NCI-H2081 (cell line): ENCODE measurements at places on chromosomes 11 and 22.

GRCh38 chr11:1335811-1336761 is 26.7 kb upstream of the TOLLIP start:
- peak; percentile 57 for DNase-seq

DNA sequence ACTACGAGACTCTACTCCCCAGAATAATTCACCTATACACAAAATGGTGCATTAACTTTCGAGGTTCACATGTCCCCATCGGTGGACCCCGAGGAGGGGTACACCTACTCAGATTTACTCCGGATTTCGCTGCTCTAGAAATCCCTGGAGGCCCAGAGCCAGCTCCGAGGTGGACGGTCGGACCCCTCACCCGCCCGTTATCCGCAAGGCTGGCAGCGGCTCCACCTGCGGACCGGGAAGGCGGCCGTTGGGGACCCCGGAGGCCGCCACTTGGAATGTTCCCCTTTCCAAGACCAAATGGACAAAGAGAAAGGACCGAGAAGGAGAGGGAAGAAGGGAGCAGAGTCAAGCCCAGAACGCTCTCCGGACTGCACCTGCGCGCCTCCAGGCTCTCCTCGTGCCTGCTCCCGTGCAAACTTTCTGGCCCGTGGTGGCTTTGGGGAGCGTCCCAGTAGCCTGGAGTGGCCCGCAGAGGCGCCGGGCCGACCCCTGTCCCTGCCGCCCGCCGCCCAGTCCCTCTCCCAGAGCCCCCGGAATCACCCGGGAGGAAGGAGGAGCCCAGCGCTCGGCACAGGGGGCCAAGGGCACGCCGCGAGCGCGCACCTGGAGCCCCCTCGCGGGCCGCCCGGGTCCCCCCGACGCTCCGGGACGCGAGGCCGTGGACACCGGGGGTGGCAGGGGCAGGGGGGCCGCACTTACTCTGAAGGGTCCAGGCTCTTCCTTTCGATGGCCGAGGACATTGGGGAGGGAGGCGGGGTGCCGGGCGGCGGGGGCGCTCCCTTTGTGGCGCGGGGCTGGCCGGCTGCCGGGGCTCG is 23.0 kb downstream of the LMO2 start:
- peak; percentile 24 for DNase-seq

- no peak for DNase-seq
Measured at GRCh38 chr11:83033972-83034672, 37.6 kb downstream of the RAB30 start.

DNA sequence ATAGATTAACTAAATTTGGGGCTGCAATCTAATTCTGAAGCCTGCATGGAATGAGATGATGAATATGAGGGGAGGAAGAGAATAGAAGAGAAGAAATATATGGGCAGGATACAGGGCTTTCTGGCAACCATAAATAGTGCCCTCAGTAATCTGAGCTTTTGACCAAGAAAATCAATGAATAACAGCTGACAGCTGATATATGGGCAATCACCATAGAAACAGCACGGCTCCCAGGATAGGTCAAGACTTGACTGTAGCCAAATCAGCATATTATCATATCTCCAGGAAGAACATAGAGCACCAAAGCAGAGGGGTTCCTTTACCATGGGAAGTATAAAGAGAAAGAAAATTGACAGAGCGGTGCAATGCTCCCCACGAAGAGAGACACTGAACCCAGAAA is 643.8 kb upstream of the TENM4 start:
- DNase-seq: no peak

DNA sequence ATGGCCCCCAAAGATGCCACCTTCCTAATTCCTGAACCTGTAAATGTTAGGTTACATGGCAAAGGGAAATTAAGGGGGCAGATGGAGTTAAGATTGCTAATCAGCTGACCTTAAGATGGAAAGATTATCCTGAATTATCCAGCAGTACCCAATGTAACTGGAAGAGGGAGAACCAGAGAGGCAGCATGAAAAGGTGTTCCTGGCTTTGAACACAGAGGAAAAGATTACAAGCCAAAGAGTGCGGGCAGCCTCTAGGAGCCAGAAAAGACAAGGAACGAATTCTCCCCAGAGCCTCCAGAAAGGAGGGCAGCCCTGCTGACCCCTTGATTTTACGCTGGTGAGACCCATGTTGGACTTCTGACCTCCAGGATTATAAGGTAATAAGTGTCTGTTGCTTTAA is 15.1 kb upstream of the THRSP start:
- DNase-seq: no peak

- peak; percentile 42 for DNase-seq
Measured at GRCh38 chr11:61695917-61696316, 15.7 kb downstream of the DAGLA start.

- DNase-seq: peak; percentile 72
Measured at GRCh38 chr11:126355324-126355925, at the start of gene ST3GAL4. Gene ST3GAL4, plus strand, starts transcription at chr11:126355686. Its CDS starts 50,470 bp downstream, at chr11:126406156.

GRCh38 chr11:126476266-126476924 is 120.9 kb downstream of the ST3GAL4 start:
- DNase-seq: peak; percentile 52

DNA sequence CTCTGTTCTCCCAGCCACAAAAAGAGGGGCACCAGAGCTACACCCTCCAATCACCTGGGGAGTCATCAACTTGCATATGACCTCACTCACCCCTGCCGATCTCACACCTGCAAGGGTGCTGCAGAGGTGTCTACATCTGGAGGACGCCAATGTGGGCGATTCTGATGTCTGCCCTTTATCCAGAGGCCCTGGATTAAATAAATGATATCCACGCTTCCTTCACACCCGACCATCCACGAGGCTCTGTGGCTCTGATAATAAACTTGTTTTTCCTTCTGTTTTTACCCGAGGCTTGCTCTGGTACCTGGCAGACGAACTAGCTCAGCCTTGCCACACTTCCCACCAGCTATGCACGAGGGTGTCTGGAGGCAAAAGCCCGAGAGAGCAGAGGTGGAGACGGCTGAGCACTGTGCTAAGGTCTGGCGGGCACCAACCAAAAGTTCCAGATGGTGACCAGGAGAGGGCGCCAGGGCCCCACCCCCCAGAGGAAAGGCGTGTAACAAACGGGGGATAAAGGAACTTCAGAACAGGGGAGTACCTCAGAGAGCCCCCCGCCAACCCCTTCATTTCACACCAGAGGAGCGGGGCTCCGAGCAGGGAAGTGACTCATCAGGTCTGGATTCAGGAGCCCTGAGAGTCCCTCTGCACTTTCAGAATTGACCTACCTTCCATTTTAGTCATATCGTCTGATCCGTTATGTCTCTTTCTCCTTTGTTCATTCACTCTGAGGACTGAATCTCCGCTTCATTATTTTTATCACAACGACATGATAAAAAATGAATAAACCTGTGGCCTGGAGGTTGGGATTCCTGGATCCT is 13.5 kb downstream of the SCN3B start:
- DNase-seq: peak; percentile 50

DNA sequence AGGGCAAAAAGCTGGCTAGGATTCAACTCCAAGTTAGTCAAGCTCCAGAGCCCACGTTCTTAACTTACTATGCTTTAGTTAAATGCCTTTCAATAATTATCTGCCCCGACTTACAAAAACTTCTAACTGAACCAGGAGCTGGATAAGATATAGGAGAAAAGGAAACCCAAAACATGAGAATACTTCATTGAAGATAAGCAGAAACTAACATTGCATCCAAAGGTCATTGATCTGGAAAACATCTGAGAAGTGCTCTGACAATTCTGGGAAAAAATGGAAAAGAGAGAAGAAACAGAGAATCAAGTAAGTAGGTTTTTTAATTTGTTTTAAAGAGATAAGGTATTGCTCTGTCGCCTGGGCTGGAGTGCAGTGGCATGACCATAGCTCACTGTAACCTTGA is 27.2 kb downstream of the ACAT1 start:
- no peak for DNase-seq

DNA sequence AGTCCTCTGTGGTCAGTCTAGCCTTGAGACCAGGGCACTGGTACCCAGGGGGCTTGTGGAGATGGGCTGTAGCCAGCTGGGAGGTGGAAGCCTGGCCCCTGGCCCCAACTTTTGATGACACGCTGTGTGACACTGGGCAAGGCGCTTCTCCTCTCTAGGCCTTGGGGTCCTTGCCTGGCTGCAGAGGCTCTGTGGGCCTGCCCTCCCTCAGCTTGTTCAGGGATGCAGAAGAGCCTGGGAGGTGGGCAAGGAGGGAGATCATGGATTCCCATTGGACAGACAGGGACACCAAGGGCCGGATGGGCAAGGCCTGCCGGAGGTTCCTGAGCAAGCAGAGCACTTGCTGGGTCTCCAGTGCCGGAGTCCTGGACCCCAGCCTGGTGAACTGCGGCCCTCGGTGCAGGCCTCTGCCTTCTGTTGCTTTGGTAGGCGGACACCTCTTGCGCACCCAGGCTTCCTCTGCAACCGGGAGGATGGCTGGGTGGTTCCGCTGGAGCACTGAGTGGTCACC is 1.3 kb upstream of the PPP2R5B start:
- DNase-seq: no peak

- DNase-seq: no peak
Measured at GRCh38 chr11:19374151-19374569, 133.4 kb upstream of the E2F8 start.

DNA sequence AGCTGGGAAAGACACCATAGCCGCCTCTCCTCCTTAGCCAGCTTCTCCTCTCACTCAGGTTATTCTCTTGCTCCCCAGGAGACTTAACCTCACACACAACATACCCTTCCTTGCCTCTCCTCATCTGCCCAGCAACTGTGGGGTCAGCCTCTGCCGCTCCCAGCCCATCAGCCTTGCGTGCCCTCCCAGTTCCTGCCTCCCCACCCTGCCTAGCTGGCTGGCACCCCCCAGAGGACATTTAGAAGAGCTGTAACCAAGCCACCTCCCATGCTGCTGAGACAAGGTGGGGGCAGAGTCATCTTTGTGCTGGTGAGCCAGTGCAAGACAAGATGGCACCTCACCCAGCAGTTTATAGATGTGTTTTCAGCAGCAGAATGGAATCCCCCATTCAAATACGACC is 38.2 kb downstream of the TOM1 start:
- no peak for DNase-seq

- DNase-seq: no peak
Measured at GRCh38 chr22:35301372-35301874, 1.7 kb downstream of the TOM1 start.

GRCh38 chr22:46019351-46019750 is 42.4 kb upstream of the WNT7B start:
- no peak for DNase-seq

DNA sequence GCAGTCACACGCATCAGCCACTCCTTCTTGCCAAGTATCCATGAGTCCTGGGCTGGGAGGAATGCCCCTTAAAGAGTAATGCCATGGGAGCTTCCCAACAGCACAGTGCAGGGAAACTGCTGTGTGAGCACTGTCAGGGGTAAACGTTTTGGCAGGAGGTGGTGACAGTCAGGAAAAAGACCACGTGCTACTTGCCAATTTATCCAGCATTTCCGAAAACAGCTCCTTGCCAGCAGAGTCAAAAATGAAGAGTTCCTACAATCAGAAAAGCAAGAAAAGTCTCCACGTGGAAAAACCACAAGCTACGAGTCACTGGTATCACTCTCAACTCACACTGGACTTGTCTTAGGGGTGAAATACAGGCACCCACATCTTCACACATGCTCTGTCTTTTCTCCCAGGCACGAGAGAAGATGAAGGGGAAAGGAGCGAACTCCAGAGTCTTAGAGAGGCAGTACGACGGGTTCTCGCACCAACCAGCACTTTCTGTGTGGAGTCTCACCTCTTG is 9.9 kb downstream of the IFT27 start:
- DNase-seq: no peak

- DNase-seq: no peak
Measured at GRCh38 chr22:22817468-22818201, 70.0 kb upstream of the IGLL5 start.

GRCh38 chr11:3616721-3617460 is 24.9 kb downstream of the ART5 start:
- DNase-seq: no peak

DNA sequence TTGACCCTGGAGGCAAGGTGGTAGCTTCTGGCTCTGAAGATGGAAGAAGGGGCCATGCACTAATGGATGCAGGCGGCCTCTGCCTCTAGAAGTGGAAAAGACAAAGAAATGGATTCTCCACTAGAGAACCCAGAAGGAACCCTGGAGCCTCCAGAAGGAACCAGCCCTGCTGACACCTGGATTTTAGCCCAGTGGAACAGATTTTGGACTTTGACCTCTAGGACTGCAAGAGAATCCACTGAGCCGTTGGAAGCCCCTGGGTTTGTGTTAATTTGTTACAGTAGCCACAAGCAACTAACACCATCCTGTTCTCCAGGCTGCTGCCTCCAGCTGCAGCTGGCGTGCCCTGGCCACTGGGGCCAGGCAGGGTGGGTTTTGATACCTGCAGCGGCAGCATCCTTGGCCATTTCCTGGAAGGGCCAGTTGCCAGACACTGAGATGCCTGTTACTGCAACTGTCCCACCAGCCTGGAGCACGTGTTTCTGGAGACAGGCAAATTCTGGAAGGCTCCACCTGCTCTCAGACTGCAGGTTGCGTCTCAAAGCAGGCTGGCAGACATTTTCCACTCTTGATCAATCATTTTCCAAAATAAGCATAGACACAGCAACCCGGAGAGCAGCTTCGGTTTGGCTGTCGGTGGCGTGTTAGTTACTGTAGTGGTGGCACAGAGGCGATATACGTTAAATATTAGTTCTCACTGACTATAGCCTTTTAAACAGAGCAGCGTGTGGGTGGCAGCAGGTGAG is 76.8 kb upstream of the PARVG start:
- no peak for DNase-seq

- no peak for DNase-seq
Measured at GRCh38 chr22:43515902-43516301, 104.1 kb downstream of the MPPED1 start.

DNA sequence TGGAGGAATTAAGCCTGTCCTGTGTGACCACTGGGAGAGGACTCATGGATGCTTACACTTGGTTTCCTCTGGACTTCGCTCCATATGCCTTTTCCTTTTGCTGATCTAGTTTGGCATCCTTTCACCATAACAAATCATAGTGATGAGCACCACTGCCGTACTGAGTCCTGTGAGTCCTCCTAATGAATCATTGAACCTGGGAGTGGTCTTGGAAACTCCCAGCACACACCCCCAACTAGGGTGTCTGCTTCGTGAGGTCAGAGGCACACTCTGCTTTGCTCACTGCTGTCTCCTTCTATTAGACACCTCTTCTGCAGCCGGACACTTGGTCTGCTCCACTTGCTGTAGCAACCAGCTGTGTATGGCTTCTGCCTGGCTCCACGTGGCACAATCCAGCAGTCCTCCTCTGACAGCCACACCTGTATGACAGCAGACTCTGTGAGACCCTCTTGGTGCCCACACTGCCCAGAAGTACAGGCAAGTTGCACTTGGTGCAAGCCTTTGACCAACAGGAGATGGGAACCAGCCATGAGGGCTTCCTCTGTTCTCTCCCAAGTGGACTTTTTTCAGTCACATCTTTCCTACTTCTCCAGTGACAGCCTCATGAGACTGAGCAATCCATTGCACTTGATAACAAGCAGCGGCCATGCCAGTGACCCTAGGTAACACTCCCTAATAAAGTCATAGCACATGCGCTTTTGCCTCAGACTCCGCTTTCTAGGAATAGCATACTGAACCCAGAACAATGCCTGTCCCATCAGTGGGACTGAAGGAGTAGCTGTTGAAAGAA is 65.0 kb upstream of the HMGXB4 start:
- no peak for DNase-seq

- DNase-seq: no peak
Measured at GRCh38 chr11:64165481-64165841, 452 bp downstream of the MACROD1 start.

GRCh38 chr11:75140269-75141138 is 10.4 kb upstream of the SLCO2B1 start:
- peak; percentile 30 for DNase-seq

GRCh38 chr22:37887584-37888378 is 18.3 kb upstream of the MICALL1 start:
- no peak for DNase-seq

- peak; percentile 90 for DNase-seq
Measured at GRCh38 chr22:42399315-42400271, 32.6 kb downstream of the NFAM1 start.
